ENCODE measurements at places on chromosomes 4 and X.

GRCh38 chr4:184298254-184298653 is 80.6 kb upstream of the ENPP6 start:
- no peak for DNase-seq

DNA sequence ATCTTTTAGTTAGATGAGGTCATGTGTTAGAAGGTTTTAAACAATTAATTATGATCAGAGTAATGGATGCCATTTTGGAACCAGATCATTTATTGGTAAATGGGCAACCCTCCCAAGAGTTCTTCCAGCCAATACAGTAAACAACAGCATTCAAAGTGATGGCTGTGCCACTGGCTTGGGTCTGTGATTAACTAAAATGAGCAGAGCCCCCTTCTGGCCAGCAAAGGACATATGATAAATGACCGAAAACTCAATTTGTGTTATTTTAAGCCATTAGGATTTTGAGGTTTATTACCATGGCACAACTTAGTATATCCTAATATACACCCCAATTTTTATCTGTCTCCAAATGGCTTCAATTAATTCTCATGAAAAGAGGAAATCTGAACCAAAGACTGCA is 90.8 kb upstream of the NPFFR2 start:
- DNase-seq, result peak; percentile 31

DNA sequence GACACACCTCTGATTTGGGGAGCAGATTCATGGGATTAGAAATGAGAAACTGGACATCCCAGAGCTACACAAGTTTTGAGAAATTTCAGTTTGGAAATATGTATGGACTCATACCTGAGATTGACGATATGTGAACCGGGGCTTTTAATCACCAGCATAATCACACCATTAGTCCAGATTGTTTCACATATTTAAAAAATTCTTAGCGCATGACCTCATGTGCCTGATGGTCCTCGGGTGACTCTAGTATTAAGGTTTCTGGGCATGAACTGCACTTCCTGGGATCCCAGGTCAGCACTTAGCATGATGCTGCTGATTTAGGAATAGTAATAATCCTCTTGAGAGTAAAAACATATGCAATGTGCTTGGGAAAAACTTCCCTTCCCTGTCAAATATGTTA is 91.9 kb upstream of the BCOR start:
- DNase-seq, result peak; percentile 42

- DNase-seq, result no peak
These were observed 30.9 kb upstream of the ELF2 start for GRCh38 chr4:139207873-139208403.

DNA sequence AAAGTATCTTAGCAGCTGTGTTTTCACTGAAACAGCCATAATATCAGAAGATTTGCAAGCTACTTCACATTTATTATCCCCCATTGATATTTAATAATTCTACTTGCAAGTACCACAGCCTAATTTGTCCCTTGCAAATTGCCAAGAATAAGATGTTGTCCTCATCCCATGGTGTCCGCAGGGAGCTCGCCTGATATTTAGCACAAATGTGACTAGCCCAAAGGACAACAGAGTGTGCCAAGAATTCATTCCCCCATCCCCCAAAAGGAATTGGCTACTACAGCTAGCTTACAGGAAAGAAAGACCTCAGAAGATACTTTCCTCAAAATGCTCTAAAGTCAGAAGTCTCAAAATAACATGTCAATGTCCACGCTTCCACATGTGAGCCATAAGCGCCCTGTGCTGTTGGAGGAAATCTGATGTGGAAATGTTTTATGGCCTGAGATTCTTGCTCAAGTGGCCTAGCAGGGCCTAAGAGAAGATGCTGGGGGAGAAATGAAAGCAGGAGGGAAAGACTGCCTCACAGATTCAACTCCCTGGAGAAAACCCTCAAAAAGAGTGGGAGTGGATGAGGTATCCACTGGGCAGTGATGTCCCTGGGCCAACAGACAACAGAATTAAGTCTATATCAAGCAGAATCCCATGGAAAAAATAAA is 111.4 kb downstream of the SH3KBP1 start:
- no peak for DNase-seq

DNA sequence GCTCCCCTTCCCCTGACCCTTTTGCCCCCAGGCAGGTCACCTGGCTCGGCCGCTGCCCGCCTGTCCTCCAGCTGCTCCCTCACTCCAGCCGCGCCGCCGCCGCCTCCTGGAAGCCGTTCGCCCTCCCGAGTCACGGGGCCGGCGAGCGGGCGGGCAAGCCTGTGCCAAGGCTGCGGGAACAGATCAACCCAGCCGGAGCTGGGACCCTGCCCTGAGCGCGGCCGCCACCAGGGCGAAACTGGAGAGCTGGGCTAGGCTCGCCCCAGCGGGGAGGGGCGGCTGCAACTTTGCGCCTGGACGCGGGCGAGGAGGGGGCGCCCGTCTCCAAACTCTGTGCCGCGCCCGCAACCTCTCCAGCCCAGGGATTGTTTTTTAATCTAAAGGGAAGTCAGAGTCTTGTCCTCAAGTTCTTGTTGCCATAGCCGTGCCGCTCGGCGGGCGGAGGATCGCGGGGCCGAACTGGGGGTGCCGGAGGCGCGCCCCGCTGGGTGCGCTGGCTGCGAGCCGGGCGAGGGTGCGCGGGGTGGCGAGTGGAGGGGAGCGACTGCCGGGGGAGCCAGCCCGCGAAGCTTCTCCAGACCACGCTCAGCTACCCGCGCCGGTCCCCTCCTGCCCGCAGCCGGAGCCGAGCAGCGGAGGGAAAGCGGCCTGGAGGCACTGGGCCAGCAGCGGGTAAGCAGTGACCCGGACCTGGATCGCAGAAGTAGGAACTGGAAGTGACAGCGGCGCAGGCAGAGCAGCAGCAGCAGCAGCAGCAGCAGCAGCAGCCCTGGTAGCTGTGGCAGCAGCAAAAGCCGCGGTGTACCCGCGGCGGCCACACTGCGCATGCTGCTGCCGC is 13.4 kb downstream of the ARHGEF6 start:
- peak; percentile 55 for DNase-seq

DNA sequence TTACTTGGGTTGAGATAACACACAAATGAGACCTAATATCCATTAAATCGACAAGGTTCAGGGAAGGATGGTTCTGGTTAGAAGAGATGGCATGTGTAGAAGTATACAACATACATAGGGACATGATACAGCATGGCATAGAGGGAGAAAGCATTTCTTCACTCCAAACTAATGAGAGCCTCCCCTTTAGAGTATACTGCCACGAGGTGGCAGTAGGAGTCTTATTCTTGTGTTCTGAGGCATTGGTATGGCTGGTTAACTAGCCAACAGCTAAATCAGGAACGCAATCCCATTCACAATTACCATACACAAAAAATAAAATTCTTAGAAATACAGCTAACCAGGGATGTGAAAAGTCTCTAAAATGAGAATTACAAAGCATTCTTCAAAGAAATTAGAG is 29.1 kb upstream of the TRO start:
- peak; percentile 43 for DNase-seq

GRCh38 chrX:125826080-125826479 is 340.0 kb downstream of the DCAF12L2 start:
- DNase-seq, result no peak

- DNase-seq, result no peak
These were observed 26.5 kb downstream of the GALNT7 start for GRCh38 chr4:173195109-173195508.

- peak; percentile 86 for DNase-seq
These were observed 29.6 kb downstream of the TRIM2 start for GRCh38 chr4:153233761-153234371.

- DNase-seq, result no peak
These were observed 27.0 kb upstream of the KLHL13 start for GRCh38 chrX:118143578-118143977.

GRCh38 chr4:71607780-71608677 is 175.8 kb downstream of the GC start:
- DNase-seq, result peak; percentile 93

GRCh38 chrX:12443534-12444098 is 305.3 kb downstream of the FRMPD4 start:
- no peak for DNase-seq

DNA sequence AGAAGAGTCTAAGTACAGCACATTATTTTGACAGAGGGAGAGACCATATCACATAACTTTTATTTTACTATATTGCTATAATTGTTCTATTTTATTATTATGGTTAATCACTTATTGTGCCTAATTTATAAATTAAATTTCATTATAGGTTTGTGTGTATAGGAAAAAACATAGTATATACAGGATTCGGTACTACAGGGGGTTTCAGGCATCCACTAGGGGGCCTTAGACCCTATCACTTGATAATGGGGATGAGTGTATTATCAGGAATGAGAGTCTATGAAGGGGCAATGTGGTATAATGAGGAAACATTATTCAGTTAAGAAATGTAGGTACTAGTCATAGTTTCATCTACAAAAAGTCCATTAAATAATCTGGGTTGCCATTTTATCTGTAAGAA is 833.1 kb downstream of the C4orf33 start:
- peak; percentile 13 for DNase-seq

Measured in kidney tubule cell (primary cell).